Activated CD4-positive, alpha-beta T cell treated with anti-CD3 and anti-CD28 coated beads for 36 hours (primary cell): ENCODE measurements at places on chromosomes 16 and 17. TPM values are rescaled to one million over a fixed set of nuclear protein-coding genes. Genes with fewer than 3 reads are reported as not detected.

DNA sequence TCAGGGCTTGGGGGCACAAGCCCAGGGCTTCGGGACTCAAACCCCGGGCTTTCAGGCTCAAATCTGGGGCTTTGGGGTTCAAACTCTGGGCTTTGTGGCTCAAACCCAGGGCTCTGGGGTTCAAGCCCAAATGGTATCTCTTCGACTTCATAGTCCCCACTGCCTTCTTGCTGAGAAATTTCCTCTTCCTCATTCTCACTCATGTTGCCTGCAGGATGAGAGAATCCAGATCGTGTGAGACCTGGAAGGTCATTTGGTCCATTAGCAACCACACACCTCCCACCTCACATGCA, 576 bp downstream of the ZNF768 start:
- no peak for DNase-seq

DNA sequence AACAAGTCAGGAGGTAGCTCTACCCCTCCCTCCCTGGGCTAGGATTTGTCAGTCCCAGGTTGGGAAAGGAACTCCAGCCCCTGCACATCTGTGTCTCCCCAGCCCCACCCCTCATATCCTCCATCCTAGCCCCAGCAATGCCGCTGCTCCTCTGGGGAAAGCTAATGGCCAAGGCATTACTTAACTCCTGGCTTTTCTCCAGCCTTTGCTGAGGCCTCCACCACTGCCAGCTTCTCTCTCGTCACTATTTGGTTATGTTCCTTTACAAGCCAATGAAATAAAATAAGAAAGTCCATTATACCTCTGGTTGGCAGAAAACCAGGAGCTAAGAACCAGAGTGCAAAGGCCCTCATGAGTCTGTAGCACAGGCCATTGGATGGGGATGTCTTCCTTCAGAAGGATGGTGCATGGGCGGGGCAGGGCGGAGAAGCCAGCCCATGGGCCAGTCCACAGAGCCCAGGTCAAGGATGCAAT, 171.0 kb downstream of the CCDC182 start:
- DNase-seq, result no peak

- no peak for DNase-seq
These were observed 51.5 kb upstream of the NLK start for GRCh38 chr17:27990979-27991378.

GRCh38 chr16:27369806-27370205, 32.2 kb upstream of the IL21R start:
- DNase-seq, result no peak

DNA sequence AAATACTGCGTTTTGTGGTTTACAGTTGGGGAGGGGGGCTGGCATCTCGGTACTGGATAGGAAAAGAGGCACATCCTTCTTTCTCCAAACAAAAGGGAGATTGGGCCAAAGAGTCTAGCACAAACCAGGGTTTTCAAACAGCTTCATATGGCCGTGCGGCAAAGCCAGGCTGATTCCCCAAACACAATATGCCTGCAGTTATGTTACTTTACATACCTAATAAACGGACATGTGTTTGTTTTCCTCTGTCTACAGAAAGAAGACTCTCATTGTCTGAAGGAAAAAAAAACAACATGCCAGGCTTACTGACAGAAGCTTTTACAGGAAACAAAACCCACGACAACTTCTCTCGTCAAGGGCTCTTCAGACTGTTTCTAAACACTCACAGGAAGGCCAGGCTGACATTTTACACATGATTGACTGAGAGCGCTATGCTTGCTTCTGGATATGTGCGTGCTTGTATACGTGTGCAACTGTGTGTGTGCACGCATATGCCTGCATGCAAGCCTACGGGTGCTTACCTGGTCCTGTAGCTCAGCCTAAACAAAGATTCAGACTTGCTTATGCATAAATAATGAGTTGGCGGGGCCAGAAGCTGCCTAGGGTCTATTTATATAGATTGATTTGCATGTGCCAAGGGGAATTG, 461.0 kb upstream of the C16orf82 start:
- DNase-seq, result no peak

GRCh38 chr17:9158544-9159452, 137.5 kb downstream of the NTN1 start:
- DNase-seq, result no peak

GRCh38 chr16:31010585-31011325, at the start of gene STX1B:
Gene STX1B, minus strand, starts transcription at chr16:31010638. Its CDS starts 242 bp downstream, at chr16:31010396.
- DNase-seq, result peak; percentile 75

DNA sequence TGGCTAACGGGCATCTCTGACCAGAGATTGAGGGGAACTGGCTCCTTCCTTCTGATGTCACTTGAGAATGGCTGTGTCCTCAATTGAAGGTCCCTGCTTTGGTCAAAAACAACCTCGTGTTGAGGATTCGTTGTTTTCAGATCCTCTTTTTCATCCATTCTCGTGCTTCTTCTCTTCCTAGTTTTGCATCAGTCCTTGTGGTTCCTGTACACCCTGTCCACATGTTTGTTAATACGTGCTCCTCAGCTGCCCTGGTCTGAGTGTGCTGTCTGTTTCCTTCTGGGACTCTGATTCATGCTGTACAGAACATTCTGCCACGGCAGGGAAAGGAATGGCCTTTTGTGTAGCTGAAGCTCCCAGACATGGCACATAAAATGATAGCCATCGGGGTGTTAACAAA, 863.2 kb upstream of the GOT2 start:
- no peak for DNase-seq

DNA sequence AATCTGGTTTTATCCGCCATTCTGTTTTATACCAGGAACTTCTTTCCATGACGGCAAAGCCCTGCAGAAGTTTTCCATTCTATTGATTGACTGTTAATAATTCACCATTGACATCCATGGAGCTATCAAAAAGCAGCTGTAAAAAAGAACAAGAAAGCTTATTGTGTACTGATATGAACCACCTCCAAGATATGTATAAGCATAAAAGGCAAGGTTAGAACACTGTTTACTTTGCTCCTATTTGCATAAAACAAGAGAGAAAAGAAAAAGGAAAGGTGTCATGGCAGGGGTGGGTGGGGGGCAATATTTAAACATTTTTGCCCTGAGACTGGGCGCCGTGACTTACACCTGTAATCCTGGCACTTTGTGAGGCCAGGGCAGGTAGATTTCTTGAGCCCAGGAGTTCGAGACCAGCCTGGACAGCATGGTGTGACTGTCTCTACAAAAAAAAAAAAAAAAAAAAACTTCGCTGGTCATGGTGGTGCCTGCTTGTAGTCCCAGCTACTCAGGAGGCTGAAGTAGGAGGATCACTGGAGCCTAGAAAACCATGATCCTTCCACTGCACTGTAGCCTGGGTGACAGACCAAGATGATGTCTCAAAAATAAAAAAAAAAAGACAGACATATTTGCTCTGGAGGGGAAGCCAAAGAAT, 52.5 kb downstream of the TMEM114 start:
- DNase-seq, result no peak

DNA sequence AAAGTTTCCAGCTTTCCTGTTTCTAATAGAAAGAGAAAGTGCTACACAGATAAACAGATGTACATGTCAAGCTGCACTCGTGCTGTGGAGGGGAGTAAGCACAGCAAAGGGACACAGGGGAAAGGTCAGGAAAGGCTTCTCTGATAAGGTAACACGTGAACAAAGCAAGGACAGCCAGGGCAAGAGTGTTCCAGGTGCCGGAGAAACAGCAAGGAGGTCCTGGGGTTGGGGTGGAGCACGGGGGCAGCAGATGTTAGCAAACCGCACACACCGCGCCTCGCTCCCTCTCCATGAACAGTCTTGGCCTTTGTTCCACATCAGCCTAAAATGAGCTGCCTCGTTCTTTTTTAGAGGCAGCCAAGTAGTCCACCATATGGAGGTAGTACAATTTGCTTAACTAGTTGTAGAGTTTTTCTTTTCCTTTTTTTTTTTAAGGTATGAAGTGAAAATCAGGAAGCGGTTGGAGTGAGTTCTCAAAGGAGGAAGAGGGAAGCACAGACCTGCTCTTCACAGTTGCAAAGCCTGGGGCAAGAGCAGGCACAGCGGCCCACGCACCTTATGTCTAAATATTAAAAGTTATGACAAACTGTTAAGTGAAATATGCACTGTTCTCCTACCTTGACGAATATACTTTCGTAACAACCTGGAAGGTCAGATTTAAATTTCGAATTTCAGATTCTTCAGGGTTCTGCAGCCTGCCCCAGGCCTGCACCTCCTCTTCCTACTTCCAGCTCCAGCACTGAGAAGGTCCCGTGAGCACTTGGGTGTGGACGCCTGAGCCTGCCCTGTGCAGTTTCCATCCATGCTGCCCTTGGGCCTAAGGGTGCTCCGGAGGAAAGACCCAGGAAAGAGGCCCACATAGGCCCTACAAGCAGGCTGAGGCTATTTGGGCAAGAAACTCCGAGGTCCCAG, 41.5 kb upstream of the RPH3AL start:
- no peak for DNase-seq

DNA sequence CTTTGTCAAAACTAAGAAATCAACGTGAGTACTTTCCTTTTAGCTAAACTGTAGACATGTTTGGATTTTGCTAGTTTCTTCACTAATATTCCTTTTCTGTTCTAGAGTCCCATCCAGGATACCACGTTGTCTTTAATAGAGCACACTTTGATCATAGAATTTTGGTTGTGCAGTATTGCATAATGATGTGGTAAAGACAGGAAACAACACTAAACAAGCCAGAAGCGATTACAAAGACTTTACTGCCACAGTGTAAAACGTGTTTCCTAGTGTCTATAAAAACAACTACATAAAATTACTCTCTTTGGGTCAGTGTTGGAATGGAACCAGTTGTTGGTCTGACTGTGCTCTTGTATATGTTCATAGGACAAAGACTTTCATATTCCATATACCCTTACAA, 19.3 kb downstream of the SHISA9 start:
- no peak for DNase-seq

DNA sequence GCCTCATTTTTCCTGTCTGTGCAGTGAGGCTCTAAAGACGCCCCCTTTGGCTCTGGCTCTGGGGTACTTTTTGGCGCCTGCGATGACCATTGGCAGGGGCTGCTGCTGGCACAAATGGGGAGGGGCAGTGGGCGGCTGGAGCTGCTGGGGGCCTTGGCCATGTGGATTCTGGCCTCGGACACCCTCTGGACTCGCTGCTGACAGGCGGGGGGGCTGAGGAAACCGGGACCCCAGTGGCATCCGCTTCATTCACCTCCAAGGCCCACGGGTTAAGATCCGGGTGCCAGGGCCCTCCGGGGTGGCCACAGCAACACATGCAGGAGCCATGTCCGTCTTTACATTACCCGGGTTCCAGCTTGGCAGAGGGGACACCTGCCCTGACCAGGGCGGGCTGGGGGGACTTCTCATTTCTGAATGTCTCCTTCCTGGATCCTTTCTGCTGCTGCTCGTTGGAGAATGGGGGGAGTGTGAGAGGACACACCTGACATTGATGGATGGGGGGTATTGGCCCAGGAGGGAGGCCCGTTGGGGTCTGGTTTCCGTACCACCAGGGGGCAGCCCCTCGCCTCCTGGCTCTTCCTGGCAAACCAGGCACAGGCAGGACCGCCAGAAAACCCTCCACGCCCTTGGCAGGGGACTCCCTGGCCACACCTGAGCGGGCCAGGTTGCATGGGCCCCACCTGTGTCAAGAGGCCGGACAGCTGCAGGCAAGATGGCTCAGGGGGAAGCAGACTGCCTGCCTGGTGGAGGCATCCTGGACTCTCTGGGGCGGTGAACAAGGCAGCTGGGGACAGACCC, 21.8 kb downstream of the GSE1 start:
- no peak for DNase-seq

DNA sequence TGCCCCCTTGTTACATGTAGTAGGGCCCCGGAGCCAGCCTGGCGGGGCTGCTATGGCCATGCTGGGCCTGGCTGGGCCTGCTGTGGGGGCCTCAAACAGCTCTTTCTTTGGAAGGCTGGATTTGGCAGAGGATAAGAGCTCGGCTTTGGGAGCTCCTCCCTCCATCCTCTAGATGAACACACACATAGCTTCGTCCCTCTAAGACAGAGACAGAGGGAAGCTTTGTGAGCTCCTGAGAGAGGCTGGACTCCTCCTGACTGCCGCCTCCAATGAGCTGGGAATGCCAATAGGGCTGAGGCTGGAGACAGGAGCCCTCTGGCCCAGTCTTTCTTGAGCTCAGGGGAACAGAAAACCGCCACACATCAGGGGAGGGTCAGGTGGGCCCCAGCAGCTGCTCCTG, 37.3 kb upstream of the CDC42EP4 start:
- no peak for DNase-seq

DNA sequence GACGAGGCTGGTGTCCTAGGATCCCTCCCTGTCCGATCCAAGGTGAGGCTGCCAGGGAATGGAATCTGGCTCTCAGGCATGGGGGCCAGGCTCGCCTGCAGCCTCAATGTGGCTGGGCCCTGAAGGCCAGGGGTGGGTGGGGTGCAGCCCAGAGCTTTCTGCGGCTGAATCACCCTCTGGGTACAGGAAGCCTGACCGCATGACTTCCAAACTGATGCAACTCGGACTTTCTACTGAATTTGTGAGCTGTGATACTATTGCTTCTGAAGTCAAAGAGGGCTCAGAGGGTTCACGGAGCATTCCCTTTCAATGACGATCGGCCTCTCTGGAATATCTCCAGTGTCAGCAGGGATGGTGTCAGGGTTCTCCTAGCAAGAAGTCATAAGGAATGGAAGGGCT, 123.7 kb downstream of the METRNL start:
- DNase-seq, result peak; percentile 14

- DNase-seq, result no peak
These were observed 6.2 kb downstream of the SMCR8 start for GRCh38 chr17:18321309-18321708.

- peak; percentile 27 for DNase-seq
These were observed 512 bp upstream of the ENDOV start for GRCh38 chr17:80414508-80414802.

DNA sequence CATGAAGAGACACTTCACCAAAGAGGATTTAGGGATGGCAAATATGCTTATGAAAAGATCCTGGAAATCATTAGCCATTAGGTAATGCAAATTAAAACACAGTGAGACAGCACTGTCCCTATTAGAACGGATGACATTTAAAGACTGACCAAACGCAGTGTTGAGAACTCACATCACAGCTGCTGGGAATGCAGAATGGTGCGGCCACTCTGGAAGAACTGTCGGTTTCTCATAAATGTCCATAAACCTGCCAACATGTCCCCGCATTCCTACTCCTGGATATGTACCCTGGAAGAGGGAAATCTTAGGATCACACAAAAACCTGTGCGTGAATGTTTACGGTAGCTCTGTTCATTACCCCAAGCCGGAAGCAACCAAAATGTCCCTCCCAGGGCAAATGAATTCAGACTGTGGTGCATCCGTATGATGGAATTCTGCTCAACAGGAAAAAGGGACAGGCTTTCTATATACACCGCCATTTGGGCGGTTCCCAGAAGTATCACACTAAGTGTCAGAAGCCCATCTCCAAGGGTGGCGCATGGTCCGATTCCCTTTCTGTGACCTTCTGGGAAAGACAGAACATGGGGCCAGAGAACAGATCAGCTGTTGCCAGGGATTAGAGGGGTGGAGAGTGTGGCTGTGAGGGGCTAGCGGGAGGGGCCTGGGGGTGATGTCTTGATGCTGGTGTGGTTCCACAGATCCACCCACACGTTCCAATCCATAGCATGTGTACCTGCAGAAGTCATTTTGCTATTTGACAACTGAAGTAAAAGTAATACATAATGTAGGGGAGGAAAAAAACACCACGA, 197.2 kb upstream of the CHMP6 start:
- no peak for DNase-seq

Gene ATP2A3
- total RNA-seq, result 98.3 TPM

Gene CCDC200
- not detected for total RNA-seq

Gene C1QL1
- total RNA-seq, result 0.37 TPM

Gene TBC1D3B
- 0.83 TPM for total RNA-seq

Gene ZSCAN32
- 15.7 TPM for total RNA-seq
